NCI-H1105 treated with DMSO at 0.1 percent for 48 hours (cell line): ENCODE measurements at places on chromosomes 7 and 10.

DNA sequence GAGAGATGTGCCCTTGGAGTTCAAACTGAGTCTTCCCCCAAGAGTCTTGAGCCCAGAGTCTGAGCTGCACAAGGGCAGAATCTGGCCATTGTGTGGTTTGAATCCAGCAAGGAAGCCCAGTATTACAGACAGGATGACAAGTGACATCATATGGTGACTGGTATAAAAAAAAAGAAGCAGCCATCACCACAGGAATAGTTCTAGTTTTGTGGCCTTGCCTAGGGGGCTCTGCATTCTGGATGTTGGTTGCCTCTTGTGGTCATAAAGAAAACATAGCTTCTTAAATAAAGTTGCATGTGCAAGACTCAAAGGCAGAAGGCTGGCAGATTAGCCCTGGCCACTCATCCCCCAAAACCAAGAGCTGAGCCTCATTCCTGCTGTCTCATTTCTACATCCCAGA is 16.8 kb upstream of the LRRC72 start:
- no peak for DNase-seq

- DNase-seq = no peak
Observed at GRCh38 chr10:59839576-59839975, 66.8 kb downstream of the CCDC6 start.

DNA sequence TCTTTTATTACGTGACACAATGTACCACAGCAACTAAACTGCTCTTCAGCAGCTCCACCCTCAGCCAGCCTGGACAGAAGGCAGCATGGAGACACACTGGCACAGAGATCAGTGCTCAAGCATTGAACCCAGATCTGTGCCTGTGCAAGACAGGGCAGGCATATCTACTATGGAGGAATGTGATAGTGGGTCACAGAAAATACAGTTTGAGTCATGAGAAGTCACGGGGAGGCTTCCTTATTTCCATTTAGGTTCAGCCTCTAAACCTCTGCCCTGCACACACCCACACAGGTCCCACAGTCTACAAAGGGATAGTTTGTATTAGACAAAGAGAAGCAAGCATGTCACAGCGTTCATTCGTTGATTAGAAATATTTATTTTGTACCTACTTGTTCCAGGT is 187.4 kb upstream of the AGR3 start:
- no peak for DNase-seq

DNA sequence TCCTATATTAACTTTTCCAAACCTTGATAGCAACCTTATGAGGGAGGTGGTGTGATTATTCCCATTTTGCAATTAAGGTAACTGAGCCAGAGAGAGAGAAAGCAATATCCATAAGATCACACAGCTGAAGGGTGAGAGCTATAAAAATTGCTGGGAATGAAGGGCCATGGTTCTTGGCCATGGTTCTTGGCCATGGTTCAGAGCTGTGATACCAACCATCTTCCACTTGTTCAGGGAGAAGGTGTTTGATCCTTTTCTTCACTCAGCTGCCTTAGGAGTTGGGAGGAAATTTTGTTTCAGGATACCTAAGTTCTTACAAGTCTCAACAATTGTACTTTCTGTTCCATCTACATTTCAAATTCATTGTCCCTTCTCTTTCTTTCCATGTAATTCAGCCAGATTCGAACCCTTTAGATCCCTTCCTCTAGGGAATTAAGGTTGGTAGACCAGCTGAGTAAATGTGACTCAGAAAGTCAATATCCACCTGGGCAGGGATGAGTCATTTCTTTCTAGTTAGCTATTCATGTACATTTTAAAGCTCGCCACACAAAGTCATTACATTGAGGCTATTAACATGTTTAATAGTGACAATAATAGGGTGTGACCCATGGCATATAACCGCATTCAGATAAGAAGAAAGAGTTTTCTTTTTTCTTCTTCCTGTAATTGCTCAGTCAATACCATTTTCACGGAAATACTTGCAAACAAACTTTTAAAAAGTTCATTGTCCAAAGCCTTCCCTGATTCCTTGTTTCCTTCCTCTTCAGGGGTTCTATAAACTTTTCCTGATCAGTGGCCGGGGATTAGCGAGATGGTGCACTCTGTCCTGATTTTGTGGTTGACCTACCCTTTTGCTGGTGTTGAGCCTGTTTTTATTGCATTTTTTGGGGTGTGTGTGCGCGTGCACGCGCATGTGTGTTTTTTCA is 143.4 kb downstream of the TCF7L2 start:
- DNase-seq = no peak

- DNase-seq = peak; percentile 0
Observed at GRCh38 chr10:126565441-126565840, 105.1 kb downstream of the C10orf90 start.

- no peak for DNase-seq
Observed at GRCh38 chr7:254337-255037, 35.5 kb upstream of the FOXL3 start.

DNA sequence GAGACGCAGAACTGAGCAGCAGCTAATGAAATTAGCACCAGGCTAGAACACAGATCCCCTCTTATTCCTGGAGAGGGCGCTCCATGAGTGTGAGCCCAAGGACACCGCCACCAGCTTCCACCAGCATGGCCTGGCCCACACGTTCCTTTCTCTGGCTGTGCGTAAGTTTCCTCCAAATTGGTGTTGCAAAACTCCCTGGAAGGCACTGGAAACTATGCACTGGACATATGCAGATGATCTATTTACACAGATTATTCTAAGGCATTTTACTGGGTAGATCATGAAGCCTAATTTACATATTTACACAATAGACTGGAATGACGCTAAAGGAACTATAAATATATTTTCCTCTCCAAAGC is 455.6 kb upstream of the FOXK1 start:
- no peak for DNase-seq

GRCh38 chr7:107968449-107968848 is 34.5 kb downstream of the LAMB1 start:
- no peak for DNase-seq

- no peak for DNase-seq
Observed at GRCh38 chr7:50342616-50343114, 38.1 kb downstream of the IKZF1 start.

DNA sequence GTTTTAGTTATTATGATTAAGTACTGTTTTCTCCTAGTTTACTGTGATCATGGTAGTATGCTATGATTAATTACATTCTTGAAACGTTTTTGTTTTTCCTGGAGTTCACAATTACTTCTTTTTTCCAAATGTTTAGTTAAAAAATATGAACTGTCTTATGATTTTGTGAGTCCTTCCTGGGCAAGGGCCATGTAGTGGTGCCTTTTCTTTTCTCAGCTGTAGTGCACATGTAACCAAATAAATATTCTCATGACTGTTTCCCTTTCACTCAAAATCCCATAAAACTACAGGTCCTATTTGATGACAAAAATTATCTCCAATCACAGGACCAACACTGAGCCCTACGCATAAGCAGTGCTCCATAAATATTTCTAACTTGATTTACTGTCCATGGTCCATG is 118.9 kb upstream of the EGR2 start:
- DNase-seq = no peak

- DNase-seq = no peak
Observed at GRCh38 chr10:36030516-36030915, 388.4 kb upstream of the FZD8 start.

GRCh38 chr7:12107841-12108254 is 103.2 kb upstream of the TMEM106B start:
- DNase-seq = no peak

DNA sequence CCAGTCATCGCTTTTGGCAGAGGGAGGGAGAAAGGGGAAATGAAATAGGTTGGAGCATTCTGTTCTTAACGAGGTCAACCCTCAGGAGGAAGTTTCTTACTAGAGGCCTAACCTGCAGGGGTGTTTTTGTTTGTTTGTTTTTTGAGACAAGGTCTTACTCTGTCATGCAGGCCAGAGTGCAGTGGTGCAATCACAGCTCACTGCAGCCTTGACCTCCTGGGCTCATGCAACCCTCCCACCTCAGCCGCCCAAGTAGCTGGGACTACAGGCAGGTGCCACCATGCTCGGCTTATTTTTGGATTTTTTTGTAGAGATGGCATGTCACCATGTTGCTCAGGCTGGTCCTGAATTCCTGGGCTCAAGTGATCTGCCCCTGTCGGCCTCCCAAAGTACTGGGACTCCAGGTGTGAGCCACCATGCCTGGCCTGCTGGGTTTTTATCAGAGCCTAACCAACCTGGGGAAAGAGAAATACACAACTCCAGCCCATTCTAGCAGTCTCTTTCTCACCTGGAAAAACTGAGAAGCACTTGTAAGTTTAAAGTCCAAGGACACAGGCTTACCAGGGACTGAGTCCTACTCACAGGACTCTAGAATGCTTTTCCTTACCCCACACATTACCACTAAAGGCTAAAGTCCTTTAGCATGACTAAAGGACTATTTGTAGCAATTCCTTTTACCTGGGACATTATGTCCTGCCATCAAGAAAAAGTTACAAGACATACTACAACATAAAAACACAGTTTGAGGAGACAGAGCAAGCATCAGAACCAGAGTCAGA is 101.0 kb upstream of the EGFR start:
- DNase-seq = no peak

DNA sequence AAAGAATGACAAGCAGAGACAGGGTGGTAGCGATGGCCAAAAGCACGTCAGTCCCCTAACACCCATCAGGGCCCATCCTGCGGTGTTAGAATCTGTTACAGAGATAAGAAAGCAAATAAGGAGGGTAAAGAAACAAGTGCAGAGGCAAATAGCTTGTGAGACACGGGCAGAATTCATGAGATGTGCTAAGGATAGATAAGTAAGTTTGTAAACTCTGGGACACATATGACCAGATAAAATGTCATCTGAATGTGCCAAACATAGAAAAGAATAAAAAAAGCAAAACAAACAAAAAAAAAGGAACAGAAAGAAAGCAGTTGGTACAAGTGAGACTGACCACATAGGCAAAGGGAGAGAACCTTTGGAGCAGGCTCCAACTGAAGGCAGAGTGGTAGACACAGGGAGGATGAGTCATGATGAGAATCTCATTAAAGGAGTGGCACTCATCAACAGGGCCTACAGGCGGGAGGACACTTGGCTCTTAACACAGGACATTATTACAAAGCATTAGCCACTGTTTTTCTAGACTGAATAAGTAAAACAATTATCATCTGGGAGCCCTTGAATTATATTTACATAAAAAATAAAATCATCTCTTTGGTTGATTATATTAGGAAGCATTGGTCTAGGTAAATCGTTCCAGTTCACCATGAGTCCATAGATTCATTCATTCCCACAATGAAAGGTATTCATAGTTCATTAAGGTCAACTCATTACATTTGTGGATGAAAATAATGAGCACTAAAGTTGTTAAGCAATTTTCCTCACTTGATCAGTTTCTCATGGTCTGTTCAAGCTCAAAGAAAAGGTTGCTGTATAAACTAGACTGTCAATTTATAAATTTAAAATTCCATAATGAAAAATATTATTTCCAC is 21.5 kb upstream of the EPHB6 start:
- no peak for DNase-seq

GRCh38 chr7:75806560-75807307 is 6.9 kb downstream of the CCL24 start:
- DNase-seq = no peak

DNA sequence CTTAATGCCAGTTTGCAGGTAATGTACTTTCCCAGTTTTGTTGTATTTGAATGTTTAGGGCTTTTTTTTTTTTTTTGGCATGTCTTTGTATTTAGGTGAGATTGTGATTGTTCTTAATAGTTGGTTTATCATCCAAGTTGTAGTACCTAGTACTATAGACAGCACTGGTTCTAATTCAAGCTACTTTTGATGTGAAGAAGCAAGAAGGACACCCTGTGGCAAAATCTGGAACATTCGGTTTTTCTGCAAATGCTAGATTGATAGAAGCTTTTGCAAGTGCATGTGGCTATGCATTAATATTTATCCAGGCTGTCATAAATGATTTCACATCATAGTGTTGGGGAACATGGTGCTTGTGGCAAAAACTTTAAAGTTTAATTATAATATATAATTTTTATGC is 248.9 kb downstream of the FOXP2 start:
- DNase-seq = peak; percentile 62
